ENCODE measurements at places on chromosomes 2 and 18. TPM values are rescaled to one million over a fixed set of nuclear protein-coding genes. Genes with fewer than 3 reads are reported as not detected.

- peak; percentile 65 for DNase-seq
These were observed 6.1 kb upstream of the SERPINB8 start for GRCh38 chr18:63963615-63964256.

DNA sequence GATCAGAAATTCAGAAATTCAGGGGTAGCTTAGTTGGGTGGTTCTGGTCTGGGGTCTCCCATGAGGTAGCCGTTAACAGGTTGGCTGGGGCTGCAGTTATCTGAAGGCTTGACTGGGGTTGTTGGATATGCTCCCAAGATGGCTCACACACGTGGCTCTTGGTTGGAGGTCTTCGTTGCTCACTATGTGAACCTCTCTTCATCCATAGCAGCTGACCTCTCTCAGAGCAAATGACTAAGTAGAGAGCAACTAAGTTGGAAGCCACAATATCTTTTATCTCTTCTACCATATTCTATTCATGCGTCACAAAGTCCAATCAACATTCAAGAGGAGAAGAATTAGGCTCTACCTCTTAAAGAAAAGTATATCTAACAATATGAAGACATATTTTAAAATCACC, 38.7 kb upstream of the SERTAD2 start:
- no peak for DNase-seq

DNA sequence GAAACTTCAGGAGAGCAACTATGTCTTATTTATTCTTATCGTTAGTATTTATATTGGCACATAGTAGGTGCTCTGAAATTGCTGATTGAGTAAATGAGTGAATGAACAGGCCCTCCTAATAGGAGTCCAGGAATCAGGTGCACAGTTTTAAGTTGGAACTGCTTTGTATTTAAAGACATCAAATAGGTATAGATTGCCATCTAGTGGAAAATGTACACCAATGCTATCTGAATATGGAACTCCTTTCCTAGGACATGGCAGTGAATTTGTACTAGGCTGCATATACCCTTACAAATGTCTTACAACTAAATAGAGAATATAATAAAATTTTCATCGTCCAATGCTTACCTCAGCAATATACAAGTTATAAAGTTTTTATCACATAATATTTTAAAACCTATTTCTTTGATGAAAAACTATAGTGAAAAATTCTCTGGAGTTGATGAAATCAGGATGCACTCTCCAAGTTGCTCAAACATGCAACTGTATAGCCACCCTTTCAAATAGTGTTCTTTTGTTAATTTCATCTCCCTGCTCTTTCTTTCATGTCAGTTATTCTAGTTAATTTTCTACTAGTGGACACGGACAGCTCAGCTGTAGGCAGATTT, 318.9 kb upstream of the SYT4 start:
- no peak for DNase-seq

The EIF2AK3 gene
- total RNA-seq, result 17.0 TPM

The ADAM23 gene
- total RNA-seq, result 0.32 TPM
